ENCODE measurements at places on chromosomes 3 and 15.
A peak's percentile ranks its signal among the peaks of the same experiment; 100 is the strongest.

DNA sequence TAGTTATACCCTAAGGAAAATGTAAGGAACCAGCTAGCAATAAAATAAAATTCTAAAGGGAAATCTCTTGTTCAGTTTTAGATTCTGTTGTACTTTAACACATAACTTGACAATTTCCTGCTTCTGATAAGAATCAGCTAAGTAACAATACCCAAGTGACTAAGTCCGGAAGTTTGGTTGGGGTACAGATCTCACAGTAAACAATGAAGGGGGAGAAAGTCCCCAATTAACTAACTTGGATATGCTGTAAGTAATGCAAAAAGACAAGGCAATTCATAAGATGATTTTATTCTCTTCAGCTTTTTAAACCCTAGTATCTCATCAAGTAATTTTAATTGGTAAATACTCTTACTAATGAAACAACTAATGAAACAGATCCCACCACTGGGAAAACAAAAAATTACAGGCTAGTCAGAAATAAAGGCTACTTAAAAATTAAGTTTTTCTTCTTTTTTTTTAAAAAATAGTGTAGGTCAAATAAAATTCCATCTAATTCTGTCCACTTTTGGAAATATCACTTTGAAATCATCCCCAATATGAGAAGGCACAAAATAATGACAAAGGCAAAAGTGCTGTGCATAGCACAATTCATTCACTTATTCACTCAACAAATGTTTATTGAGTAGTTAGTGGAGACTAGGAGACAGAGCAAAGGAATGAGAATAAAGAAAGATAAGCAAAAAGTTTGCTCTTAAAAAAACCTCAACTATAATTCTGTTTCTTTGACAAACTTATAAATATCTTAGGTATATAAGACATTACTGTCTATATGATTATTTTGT lies 37.8 kb upstream of the IL20RB start:
- DNase-seq = no peak

DNA sequence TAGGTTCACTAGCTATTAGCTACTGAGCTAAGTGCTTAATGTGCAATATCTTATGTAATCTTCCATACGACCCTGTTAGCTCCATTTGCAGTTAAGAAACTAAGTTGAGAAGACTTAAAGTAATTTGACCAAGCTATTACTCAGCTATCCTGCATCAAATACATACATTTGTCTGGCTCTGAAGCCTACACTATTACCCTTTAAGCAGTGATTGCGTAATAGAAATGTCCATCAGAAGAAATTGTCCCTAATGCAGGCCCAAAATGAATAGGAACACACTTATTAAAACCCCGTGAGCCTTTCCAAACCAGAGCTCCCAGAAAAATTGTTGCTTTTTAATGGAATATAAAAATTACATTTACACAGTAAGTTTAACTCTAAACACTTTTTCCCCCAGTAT lies 5.3 kb upstream of the MYO1E start:
- DNase-seq = no peak

GRCh38 chr3:71725271-71725991 lies at the start of gene EIF4E3:
Gene EIF4E3, minus strand, starts transcription at chr3:71725402. Its CDS starts 35 bp downstream, at chr3:71725367.
- peak; percentile 66 for DNase-seq

GRCh38 chr15:62742409-62743171 lies 300.0 kb upstream of the TPM1 start:
- peak; percentile 67 for DNase-seq

DNA sequence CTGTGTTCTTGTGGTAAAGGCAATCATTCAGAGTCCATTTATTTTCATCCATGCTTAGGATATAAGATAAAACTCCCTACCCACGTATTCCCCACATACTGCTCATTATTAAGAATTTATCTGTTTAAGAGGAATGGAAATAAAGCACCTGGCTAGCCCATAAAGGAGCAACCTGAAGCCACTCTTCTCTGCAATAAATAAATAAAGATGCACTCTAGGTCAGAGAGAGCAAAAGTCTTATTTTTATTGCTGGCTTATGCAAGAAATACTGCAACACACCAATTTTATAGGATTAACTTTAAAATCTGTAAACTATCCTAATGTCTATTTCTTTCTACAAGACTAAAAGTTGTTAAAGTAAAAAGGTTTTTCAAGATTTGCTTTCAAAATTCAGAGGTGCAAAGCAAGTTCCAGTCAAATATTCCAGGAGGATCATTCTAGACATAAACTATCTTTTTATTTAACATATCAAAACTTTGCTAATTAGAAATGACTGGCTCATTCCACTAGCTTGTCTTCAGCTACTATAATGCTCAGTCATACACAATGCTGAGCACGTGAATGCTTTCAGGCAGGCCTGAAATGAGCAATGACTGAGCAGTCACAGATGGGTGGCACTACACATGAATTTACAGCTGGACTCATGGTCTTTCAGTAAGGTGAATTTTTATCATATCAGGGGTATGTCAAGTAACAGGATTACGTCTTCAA lies 7.1 kb downstream of the TJP1 start:
- DNase-seq = no peak

Measured in right forelimb (tissue), 1 donor.